CD4-positive, alpha-beta T cell treated with Interleukin-6 for 4 hours (primary cell): ENCODE measurements at places on chromosomes 12 and 14.

DNA sequence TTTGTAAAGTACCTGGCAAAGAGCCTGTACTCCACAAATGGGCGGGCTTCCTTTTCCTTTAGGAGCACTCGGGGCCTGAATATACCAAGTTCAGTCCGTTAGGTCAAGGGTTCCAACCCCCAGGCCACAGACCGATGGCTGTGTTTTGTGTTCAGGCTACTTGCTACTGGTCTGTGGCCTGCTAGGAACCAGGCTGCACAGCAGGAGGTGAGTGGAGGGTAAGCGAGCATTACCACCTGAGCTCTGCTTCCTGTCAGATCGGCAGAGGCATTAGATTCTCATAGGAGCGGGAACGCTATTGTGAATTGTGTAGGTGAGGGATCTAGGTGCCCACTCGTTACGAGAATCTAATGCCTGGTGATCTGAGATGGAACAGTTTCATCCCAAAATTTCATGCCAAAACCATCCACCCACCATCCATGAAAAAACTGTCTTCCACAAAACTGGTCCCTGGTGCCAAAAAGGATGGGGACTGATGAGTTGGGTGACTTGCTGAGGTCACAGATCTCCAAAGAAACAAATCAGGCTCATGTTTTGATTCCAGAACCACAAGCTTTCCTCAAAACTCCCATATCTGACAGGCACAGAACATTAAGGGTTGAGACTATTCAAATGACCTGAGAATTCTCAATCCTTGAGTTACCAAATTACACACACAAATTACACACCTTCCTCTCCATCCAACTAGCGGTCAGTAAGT lies 4.2 kb downstream of the CSRP2 start:
- no peak for DNase-seq

DNA sequence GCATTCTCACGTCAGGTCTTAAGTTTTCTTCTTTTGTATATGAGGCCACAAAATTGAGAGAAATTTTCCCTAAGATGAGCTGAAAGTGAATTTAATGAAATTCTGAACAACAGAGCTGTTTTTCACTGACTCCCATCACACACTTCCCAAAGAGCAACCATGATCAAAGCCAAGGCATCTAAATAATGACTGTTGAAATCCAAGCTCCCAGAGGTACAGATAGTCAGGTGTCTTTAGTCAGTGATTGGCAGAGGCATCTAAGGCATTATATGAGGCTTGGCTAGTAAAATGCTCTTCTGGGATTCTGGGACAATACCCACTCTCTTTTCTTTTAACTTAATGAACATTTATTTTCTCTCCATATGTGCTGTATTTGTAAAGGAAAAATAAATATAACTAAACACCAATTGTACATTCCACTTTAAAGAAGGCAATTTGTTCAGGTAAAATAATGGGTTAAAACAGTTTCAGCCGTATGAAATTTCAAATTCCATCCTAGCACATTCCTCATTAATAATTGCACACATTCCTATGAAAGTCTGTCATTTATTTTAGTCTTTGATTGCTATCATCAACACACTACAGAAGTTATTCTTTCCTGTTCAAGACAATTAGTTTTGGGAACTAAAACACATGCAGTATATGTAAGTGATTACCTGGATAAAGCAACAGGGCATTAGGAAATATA lies 871 bp upstream of the SSTR1 start:
- DNase-seq = no peak

DNA sequence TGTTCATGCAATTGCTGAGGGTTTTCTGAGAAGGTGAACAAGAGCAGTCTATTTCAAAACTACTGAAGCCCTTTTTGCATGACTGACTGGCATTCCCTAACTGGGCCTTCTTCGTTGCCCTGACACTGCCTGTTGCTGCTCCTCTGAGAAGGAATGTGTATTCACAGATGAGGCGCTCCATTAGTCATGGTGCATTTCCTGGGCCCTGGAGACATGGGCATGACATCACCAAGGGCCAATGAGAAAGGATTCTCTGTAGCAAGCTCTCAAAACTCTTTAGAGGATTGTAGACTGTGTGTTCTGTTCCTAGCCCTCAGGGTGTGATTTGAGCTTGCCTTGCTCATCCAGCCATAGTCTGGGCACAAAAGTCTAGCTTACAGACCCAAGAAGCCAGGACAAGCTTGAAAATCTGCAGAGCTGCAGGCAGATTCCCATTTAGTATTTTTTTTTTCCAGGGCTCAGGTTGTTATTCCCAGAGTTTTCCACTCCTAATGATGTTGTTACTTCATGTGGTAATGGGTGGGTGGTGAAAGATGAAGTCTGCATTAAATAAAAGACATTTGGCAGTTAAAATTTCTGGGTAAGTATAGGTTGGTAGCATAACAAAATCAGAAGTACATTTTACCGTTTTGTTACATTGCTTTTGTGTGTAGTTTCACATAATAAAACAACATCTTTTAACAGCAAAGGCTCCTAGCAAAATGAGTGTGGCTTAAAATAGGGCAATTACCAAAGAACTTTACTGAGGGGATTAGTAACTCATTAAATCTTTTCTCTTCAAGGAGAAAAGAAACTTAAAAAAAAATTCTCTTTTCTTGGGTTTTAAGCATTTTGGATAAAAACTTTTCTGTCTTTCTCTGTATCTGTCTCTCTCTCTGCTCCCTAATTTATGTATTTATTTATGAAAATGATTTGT lies 318.4 kb downstream of the RAD51B start:
- peak; percentile 3 for DNase-seq

DNA sequence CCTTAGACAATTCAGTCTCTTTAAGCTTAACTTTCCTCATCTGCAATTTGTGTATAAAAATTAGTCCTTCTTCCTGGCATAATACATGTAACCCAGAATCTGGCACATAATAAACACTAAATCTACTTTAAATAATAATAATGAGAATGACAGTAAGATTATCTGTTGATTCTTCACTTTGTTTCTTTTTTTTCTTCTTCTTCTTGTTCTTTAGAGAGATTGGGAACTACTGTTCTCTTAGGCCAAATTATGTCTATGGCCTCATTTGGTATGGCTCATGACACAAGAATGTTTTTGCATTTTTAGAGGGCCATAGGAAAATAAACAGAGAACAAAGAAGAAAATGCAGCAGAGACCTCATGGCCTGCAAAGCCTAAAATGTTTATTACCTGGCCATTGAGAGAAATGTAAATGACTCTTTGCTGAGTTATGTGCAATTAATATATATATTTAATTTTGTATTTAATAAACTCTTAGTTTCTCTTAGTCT lies 275.8 kb downstream of the SLC6A15 start:
- DNase-seq = no peak

- DNase-seq = no peak
Measured at GRCh38 chr12:53805067-53805466, 53.3 kb upstream of the CISTR start.

DNA sequence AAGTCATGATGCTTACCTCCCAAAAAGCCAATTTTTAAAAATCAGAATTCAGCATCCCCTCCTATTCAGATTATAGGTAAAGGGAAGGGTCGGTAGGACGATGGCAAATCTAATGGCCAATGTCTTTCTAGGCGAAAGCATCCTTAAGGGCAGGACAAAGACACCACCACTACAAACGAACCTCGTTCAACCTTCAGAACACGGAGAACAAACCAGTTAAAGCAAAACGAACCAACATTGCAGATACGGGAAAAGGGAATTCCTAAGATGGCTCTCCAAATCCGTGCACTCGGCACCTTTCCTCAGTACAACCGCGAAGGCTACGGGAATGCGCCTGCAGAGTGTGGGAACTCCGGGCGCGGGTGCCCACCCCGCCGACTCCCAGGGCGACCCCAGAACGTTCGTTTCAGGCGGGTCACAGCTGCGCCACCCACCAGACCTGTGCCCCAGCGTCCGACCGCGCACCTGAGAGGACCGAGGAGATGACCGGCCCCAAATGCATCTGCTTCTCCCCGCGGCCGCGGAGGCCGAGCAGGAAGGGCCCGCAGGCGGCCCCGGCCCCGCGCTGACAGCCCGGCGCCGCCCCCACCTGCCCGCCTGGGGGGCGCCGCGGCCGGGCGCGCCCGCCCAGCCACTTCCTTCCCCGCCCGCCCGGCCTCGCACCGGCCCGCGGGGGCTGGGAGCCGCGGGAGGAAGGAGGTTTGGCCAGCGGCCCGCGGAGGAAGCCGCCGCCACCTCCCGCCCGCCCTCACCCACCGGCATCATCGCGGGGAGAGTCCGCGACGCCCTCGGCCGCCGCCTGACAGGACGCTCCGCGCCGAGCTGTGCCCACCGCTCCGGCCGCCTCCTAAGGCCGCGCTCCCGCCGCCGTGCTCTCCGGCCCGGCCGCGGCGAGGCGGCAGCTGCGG lies 578 bp downstream of the PPP1R13B start:
- peak; percentile 41 for DNase-seq

DNA sequence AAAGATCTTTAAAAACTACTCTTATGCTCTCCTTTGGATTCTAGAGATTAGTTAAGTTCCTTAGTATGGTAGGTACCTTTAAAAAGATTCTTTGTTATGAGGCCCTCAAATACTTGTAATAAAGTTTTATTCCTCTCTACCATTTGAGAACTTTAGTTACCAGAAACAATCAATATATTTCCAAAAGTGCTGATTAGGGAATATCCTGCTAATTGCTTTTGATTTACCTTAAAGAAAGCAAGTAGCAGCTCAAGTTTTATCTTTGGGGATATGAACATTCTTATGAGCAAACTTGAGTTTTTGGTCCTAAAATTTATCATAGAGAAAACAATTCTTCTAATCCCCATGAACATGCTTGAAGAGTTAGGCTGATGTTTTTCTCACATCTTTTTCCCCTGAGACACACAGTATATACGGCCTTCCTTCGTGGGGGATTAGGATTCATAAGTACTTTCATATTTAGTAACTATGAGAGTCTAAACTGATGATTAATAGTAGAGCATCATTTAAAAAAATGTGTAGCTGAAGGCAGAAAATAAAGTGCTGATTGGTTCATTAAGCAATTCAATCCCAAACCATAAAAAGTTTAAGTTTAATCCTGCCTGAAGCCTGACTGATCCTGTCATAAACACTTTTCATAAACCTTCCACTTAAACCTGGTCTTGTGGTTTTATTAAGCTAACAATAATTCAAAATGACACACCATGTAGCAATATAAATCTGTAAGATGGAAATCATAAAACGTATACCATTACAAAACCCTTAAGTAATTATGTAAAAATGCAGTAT lies 380.5 kb upstream of the FBXO33 start:
- DNase-seq = no peak

- no peak for DNase-seq
Measured at GRCh38 chr14:61551384-61551783, 143.9 kb upstream of the HIF1A start.

DNA sequence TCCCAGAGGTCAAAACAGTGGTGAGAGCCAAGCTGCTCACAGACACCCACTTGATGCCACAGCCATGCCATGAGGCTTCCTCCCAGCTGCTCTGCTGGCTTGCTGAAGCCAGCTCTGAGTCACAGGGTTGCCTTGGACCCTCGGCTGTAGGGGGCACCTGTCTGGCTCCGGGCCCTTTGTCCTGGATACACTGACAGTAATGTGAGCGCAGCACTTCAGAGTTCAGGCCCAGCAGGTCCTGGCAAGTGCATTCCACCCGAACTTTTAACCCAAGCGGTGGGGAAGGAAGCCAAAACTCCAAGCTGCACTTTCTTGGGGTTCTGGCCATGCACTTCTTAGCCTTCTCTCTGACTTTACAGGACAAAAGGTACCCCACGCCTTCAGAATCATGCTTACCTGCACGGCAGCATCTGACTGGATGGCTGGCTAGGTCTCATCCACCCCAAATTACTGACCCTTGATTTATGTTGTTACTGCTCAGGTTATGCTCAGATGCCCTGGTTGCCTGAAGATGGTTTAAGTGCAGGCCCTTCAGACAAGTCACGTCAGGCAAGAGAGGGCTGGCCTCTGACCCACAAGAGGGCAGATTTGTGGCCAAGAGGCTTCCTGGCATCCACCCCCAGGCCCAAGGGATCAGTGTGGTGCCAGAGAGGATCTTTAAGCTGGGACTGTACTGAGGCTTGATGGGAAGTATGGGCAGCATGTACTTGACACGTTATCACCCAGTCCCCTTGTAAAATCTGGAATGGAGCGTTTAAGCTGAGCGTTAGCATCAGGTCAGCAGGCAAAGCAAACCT lies 24.8 kb downstream of the SLC25A29 start:
- no peak for DNase-seq

- no peak for DNase-seq
Measured at GRCh38 chr12:109944561-109945359, 44.7 kb downstream of the TCHP start.

GRCh38 chr12:69309461-69309860 lies 38.7 kb upstream of the LYZ start:
- DNase-seq = no peak

DNA sequence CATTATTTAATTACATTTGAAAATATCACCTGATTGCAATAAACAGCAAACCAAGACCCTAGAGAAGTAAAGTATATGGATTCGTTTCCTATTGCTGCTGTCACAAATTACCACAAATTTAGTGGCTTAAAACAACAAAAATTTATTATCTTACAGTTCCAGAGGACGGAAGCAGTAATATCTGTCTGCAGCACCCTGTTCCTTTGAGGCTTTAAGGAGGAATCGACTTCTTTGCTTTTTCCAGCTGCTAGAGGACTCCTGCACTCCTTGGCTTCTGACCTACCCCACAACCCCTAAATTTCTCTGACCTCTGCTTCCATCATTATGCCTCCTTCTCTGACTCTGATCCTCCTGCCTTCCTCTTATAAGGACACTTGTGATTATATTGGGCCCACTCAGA lies 23.8 kb upstream of the PPM1A start:
- no peak for DNase-seq

DNA sequence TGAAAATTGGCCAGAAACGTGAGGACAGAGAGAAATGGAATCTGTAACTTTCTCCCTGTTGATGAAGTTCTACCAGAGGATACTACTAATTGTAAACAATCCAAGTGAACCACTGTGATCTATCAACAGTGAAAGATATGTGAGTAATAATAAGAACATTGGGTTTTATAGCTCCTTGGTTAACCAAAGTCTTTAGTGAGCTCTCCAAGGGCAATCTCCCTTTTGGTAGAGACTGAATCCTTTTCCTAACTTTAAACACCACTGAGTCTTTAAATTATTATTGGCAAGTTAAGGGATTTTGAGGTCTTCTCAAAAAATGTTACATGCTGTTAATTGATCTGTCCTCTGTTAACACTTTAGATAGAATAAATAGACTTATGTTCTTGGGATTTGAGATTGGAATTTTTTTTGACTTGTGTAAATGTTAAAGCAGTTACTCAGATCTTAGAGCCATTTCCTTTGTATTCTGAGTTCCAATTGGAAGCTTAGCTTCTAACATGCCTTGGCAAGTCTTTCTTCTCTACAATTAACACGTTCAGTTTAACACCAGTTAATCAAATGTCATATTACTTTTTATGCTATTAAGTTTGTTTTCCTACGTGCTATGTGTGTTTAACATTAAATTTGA lies 338.2 kb upstream of the DDHD1 start:
- DNase-seq = no peak

- DNase-seq = no peak
Measured at GRCh38 chr12:56230432-56231183, 757 bp downstream of the SLC39A5 start.

- DNase-seq = no peak
Measured at GRCh38 chr12:38713294-38713693, 192.1 kb downstream of the CPNE8 start.

DNA sequence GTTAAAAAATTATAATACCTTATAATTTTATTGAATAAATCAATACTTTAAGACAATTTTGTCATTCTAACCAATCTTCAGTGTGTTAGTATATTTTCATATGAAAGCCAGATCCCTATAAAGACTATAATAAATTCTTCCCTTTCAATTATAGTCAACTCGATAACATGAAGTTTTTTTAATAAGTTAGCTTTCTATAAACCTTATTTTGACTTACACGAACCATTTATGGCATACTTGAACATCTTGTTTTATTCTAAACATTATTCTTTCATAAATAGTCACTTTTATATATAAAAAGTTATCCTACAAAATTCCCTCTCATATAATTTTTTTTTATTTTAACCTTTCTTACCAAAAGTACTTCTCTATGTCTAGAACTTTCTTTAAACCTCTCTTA lies 1002.3 kb downstream of the TMEM121 start:
- no peak for DNase-seq
